Naive thymus-derived CD8-positive, alpha-beta T cell (primary cell): ENCODE measurements at places on chromosomes 7 and 10.

- no peak for DNase-seq
Observed at GRCh38 chr7:886626-887487, 10.5 kb downstream of the GET4 start.

DNA sequence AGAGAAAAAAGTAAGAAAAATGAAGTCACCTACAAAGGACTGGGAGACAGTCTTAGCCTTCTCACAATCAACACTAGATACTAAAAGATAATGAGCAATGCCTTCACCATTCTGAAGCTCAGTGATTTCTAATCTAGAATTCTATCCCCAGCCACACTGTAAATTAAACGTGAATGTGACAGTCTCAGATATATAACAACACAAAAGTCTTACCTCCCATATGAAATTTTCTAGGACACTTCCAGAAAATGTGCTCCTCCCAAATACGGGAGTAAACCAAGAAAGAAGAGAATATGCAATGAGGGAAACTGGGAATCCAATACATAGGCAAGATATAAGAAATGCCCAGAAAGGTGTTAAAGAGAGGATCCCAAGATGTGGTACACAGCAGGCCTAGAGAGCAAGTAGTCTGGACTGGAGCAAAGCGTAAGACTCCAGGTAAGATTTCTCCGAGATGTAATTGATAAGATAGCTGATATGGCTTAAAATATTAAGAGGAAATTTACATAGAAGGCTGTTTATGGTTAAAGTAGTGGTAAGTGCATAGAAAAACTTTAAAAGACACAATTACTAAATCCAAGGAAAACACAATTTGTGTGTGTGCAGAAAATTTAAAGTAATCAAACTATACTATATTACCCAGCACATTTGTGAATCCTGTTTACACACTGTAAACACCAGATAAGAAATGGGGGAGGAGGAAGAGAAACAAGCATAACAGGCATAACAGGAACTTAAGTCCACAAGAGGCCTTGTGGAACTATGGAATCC is 44.1 kb downstream of the SGMS1 start:
- no peak for DNase-seq

GRCh38 chr10:120943542-120943941 is 92.4 kb downstream of the WDR11 start:
- no peak for DNase-seq

- no peak for DNase-seq
Observed at GRCh38 chr7:15557686-15558085, 4.1 kb downstream of the AGMO start.

- DNase-seq, result no peak
Observed at GRCh38 chr7:128219636-128220035, 21.4 kb upstream of the LEP start.
